ENCODE measurements at places on chromosomes 5 and 9. TPM values are rescaled to one million over a fixed set of nuclear protein-coding genes. Genes with fewer than 3 reads are reported as not detected.

- no peak for DNase-seq
These were observed 29.7 kb upstream of the BASP1 start for GRCh38 chr5:17187786-17188170.

DNA sequence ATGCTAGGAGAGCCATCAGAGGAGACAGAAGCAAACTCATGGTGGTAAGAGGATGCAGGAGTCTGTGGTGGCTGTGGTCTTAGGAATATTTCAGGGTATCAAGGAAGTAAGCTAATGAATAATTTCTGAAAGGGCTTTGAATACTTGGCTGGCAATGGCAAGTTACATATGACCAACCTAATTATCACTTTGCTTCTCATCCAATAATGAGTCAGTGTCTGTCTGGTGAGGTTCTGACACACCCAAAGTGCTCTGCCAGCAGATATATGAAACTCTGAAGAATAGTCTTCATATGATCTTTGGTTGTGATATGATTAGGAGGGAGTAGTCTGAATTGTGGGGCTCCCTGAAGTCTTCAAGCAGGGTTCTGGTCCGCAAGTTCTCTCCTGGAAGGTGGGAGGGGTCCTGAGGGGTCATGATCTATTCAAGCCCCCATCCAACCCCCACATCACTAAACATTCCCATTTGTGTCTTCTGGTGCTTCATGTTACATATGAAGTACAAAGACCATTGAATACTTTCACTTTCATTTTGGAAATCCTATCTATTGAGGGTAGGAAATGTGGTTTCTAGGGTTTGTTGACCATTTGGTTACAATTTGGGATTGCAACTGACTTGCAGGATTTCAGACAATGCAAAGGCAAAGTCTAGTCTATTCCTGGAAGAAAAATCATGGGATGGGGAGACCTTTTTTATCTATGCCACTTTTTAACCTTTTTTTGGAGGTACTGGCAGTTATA, 199.9 kb upstream of the CDKN2B start:
- no peak for DNase-seq

DNA sequence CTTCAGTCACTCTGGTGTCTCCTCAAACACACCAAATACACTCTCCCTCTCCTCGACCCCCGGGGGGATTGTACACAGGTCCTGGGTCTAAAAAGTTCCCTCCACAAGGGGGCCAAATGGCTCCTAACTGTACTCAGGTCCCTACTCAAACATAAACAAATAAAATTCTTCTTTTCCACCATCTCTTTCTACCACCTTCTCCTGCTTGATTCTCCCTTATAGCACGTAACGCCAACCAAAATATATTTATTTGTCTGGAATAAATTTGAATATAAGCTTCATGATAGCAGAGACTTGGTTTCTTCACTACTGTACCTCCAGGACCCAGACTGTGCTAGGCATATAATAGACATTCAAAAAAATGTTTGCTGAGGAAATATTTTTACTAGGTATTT, 21.4 kb downstream of the ZNF608 start:
- no peak for DNase-seq

- no peak for DNase-seq
These were observed 29.4 kb upstream of the PDCL start for GRCh38 chr9:122857815-122858214.

DNA sequence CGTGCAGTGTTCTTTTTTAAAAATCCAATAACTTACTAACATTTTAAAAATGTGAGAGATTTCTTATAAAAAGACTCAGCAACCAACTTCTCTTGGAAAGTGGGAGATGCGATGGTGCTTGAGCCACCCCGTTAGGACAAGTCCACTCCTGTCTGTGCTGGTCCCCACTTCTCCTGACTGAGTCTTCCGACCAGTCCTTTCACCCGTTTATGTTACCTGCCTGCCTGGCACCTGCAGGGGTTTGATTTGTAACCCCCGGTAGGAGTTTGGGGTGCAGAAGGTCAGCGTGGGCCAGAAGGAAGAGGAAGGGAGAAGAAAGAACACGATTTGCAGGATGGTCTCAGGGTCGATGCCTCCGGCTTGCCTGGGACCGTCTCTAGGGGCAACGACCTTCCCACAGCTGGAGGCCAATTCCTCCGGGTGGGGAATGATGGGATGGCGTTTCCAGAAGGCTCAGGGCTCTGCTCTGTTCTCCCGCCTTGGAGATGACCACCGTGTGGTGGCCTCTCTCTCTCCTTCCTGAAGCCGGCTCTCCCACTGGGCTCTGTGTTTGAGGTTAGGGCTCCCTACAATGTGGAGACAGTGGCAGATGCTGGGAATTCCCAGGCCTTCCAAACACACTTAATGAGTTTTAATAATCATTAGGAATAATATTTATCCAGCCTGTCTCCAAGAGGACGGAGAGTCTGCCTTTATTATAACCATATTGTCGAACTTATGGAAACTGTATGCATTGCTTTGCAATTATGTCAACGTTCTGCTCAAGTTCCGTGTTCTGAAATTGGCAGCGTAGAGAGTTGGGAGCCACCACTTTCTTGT, 14.8 kb downstream of the COL27A1 start:
- DNase-seq, result no peak

FRMPD1 gene
- 0.19 TPM for total RNA-seq

GAPT gene
- 3.9 TPM for total RNA-seq

OR1J2 gene
- total RNA-seq, result not detected

Measured in kidney (tissue), 22 donors.